Fibroblast of the conjunctiva (primary cell): ENCODE measurements at places on chromosomes 1 and 21.

- no peak for DNase-seq
Measured at GRCh38 chr1:102861247-102861646, 247.1 kb downstream of the COL11A1 start.

DNA sequence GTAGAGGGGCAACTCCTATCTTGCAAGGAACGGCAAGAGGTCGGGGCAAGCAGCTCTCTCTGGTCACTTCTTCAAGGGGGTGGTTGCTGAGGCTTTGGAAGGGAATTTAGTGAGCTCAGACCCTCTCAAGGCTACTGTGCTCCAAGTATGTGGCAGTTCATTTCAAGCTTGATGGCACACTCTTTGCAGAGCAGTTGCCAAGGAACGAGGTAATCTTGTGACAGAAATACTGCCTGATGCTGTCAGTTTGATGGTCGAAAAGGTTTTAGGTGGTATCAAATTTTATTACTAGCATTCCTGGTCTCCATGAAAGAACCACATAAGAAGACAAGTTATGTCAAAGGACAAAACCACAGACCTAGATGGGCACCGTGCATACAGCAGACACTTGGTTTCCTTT is 13.1 kb downstream of the CFAP298 start:
- DNase-seq, result no peak

- DNase-seq, result no peak
Measured at GRCh38 chr1:11151826-11152612, 37.1 kb upstream of the ANGPTL7 start.

- DNase-seq, result no peak
Measured at GRCh38 chr21:37058261-37058660, 14.6 kb downstream of the PIGP start.

- no peak for DNase-seq
Measured at GRCh38 chr1:47577303-47578025, 139.6 kb downstream of the FOXD2 start.

- DNase-seq, result peak; percentile 13
Measured at GRCh38 chr1:97820470-97821188, 100.2 kb downstream of the DPYD start.

DNA sequence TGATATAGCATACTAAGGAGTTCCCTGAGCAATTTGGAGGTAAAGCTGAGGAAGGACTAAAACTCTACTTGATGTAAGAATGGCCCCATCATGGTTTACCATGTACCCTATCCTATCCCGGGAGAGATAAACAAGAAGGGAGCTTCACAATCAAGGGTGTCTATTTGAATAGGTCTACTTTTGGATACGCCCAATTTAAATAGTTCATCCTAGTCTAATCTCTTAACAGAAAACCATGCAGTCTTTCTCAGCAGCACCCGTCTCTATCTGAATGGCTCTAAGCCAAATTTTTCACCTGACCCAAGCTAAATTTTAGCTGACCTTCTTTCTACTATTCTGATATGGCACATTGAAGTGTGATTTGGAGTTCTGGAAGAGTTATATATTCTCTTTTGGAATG is 122.0 kb downstream of the TNNI3K start:
- DNase-seq, result no peak

GRCh38 chr1:109307274-109308021 is 637 bp upstream of the MYBPHL start:
- no peak for DNase-seq

DNA sequence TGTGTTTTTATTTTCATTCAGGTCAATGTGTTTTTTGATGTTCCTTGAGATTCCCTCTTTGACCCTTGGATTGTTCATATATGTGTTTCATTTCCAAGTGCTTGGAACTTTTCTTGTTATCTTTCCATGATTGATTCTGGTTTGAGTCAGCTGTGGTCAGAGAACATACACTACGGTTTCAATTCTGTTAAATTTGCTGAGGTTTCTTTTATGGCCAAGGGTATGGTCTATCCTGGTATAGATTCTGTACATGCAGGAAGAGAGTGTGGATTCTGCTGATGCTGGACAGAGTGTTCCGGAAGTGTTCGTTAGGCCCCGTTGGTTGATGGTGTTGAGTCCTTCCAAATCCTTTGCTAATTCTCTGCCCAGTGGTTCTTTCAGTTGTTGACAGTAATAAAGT is 98.5 kb upstream of the COL6A1 start:
- no peak for DNase-seq

GRCh38 chr1:194930132-194930531 is 1678.1 kb downstream of the KCNT2 start:
- DNase-seq, result no peak

DNA sequence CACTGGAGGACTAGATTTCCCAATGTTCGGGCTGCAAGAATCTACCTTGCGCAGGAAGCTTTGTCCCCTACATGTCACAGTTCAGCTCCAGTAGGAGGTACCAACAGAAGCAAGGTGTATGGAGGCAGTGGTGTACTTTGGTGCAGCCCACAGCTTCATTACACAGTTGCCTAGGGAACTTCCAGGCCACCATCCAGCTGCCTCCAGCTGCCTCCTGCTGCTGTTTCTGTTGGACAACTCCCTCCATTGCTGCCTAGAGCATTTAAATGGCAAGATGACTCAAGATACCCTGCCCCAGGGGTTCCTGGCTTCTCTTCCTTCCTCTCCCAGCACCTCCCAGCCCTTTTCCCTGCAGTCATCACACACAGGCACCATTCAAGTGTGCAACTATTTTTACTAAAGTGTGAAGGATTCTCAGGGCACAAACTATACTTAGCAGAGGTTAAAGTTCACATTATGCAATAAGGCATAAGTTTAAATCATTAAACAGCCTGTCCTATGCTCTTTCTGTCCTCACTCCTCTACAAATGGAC is 39.0 kb upstream of the ATP1A1 start:
- peak; percentile 62 for DNase-seq

DNA sequence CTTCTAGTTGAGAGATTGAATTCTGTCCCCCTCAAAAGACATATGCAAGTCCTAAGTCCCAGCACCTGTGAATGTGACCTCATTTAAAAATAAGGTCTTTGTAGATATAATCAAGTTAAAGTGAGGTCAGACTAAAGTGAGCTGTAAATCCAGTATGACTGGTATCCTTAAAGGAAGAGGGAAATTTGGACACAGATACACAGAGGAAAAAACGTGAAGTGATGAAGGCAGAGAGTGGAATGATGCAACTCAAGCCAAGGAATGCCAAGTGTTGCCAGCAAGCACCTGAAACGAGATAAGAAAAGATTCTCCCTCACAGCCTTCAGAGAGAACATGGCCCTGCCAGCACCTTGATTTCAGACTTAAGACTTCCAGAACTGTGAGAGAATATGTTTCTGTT is 444.7 kb upstream of the VAMP3 start:
- DNase-seq, result no peak

DNA sequence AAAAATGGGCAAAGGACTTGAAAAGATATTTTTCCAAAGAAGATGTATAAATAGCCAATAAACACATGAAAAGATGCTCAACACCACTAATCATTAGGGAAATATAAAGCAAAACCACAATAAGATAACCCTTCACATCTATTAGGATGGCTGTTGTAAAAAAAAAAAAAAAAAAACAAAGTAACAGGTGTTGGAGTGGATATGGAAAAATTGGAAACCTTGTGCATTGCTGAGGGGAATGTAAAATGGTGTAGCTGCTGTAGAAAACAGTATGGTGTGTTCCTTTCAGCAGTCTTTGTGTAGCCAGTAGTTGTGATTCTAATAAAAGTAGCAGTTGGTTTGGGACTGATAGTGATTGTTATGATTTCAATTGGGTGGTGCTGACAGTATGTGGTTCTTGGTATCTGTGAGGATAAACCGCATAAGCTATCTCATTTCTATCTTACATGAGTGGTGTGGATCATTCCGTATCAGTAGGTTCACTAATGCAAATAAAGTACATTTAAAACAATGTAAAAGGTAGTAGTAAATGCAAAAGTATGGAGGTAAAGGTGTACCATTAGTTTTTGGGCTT is 19.9 kb downstream of the MAN1A2 start:
- no peak for DNase-seq

DNA sequence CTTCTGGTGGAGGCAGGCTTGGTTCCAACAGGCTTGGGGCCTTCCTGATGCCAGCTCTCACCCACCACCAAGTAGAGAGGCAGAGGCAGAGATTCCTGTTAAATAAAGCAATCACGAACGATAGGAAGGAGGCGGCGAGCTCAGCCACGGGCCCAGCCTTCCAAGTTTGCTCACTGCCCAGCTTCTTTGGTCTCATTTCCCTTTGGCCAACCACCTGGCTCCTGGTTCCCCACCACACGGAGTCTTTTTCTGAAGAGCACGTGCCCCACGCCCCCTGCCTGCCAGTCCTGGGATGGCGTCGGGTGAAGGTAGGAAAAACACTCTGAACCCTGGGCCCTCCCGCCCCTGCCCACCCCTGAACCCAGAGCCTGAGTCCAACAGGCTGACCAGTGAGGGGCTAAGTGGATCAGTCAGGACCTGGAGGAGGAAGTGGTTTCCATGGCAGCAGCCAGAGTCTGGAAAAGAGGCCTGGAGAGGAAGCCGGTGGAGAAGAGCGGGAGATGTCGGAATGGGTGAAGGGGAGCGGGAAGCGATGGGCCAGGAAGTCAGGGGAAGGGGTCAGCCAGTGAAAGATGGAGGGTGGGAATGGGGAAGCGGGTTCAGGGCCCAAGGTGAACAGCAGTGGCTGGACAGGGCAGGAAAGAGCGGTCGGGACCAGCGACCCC is 158.2 kb upstream of the KLHDC7A start:
- DNase-seq, result no peak
